NCI-H1048 (cell line): ENCODE measurements at places on chromosomes 3 and 15.

GRCh38 chr3:31161889-31162288, 267.4 kb upstream of the GADL1 start:
- DNase-seq: no peak

GRCh38 chr3:138396752-138397410, 37.5 kb upstream of the ESYT3 start:
- DNase-seq: no peak

GRCh38 chr15:43376017-43376705, 5.3 kb downstream of the TUBGCP4 start:
- DNase-seq: no peak

- no peak for DNase-seq
Measured at GRCh38 chr3:10164546-10165393, at the start of gene IRAK2. IRAK2 (plus strand) TSS chr3:10164919; CDS start chr3:10164955, 36 bp downstream.

DNA sequence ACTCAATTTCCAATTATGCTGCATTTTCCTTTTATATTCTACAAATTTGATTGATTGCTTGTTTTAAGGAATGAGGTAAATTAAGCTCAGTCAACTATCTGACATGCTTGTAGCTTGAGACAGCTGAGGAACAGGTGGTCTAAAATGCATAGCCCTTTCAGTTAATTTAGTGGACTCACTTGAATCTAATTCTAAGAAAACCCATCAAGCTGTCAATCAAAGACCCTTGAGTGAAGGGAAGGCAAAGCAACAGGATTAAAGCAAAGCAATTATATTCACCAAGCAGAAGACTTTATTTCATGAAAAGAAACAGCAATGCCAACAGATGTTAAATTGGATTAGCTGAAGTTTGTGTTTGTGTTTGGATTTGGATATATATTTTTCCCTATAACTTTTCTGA, 228.5 kb downstream of the ARPP21 start:
- DNase-seq: no peak

DNA sequence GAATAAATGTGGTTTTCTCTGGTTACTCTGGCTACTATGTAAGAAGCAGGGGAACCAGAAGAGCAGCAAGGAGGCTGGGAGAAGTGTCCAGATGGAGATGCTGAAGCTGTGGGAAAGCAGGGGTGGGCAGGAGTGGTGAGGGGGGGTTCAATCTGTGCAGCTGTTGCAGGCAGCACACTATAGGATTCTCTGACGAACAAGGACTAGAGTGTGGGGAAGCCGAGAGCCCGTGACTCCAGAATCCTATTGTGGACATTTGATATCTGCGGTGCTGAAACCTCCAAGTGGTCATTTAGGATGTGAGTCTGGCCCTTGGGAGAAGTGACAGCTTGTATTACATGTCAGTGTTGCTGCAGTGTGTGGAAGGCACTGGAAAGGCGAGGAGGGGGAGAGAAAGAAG, 60.5 kb downstream of the GABRB3 start:
- DNase-seq: no peak

DNA sequence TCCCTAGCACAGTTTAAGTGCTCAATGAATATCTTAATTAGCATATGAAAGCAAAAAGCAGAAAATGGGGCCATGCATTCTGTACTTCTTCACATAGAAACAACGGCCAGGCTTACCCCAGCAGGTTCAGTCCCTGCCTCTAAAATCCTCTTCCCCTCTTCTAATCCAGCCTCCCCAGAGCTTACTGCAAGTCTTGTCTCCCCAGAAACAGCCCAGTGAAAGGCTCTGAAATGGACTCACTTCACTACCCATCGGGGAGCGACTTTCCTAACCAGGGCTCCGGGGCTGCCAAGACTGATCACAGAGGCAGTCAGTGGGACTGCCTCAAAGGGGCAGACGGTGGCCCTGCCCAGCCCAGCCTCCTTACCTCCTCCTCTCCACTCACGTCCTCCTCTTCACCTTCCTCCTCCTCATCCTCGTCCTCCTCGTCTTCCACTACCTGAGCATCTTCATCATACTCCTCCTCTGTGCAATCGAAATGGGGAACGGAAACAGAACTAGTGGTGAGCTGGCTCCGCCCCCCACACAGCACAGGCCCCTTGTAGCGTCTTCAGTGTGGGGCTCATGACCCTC, 38.0 kb downstream of the ANP32A start:
- no peak for DNase-seq

- no peak for DNase-seq
Measured at GRCh38 chr3:115272036-115272824, 125.1 kb upstream of the ZBTB20 start.

- DNase-seq: no peak
Measured at GRCh38 chr3:171399842-171400241, 60.4 kb downstream of the TNIK start.

GRCh38 chr15:44300572-44300971, 12.1 kb downstream of the GOLM2 start:
- DNase-seq: no peak

DNA sequence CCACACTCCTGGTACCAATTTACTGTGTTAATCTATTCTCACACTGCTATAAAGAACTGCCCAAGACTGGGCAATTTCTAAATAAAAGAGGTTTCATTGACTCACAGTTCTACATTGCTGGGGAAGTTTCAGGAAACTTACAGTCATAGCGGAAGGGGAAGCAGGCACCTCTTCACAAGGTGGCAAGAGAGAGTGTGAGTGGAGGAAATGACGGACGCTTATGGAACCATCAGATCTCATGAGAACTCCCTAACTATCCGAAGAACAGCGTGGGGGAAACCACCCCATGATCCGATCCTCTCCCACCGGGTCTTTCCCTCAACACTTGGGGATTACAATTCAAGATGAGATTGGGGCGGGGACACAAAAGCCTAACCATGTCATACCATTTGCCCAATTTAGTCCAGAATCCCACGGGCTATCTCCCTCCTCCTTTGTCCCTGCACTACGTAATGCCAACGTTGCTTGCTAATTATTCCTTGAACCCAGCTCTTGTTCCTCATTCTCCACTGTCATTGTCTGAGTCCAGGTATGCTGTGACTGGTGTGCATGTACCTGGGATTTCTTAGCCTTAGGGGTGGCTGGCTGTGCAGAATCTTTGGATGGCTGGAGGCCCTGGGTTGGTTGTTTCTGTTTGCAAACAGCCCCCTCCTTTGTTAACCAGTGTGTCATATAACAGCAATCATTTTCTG, 3.4 kb downstream of the PIGZ start:
- DNase-seq: no peak

- DNase-seq: no peak
Measured at GRCh38 chr15:42065033-42065432, 29.3 kb downstream of the PLA2G4D start.

- no peak for DNase-seq
Measured at GRCh38 chr15:67584157-67584556, 41.7 kb downstream of the MAP2K5 start.

DNA sequence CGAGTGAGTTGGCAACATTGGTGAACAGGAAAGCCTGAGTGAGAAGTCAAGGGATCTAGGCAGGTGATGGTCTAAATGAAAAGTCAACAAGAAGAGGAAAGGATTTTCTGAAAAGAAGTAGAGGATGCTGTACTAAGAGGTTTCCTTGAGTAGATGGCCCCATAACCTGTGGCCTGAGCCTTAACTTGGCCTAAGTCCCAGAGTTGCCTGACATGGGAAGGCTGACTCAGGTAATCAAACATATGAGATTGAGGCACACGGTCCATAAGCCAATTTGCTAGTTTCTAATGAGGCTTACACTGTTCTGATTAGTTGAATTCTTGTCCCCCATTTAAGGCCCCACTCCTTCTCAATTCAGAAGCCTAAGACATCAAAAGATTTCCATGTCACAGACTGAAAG, 262.5 kb upstream of the LMCD1 start:
- no peak for DNase-seq

DNA sequence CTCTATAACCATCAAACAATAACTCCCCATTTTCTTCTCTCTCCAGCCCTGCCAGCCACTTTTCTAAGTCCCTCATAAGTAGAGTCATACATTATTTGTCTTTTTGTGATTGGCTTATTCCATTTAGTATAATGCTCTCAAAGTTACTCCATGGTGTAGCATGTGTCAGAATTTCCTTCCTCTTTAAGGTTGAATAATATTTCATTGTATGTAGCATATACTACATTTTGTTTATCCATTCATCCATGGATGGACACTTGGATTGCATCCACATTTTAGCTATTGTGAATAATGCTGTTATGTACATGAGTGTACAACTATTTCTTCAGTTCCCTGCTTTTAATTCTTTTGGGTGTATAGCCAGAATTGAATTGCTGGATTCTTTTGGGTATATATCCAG, 138.4 kb downstream of the ATG7 start:
- DNase-seq: no peak

DNA sequence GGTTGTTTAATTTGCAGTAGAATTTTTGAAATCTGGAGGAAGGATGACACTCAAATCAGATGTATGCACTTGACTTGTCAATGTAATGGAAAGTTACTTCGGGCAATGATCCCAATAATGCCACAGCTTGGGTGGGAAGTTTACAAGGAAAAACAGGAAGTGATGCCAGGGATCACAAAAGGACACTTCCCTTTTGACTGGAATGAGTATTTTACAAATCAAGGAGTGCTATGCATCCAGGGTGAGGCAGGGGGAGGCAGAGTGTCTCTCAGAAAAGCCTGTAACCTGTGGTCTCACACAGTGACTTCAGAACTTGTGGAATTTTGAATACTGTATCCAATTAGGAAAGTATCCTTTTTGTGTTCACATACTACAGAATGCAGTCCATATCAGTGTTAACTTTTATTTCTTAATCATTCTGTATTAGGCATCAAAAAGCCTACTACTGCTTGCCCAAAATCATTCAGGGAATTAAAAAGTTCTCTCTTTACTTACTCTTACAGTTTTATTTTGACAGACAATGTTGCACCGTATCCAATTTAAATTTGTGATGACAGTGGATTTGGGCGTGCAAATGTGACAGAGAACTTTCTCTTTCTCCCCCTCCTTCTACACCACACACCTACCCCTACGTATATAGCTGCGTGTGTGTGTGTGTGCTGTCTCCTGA, 445.1 kb downstream of the MECOM start:
- peak; percentile 4 for DNase-seq

DNA sequence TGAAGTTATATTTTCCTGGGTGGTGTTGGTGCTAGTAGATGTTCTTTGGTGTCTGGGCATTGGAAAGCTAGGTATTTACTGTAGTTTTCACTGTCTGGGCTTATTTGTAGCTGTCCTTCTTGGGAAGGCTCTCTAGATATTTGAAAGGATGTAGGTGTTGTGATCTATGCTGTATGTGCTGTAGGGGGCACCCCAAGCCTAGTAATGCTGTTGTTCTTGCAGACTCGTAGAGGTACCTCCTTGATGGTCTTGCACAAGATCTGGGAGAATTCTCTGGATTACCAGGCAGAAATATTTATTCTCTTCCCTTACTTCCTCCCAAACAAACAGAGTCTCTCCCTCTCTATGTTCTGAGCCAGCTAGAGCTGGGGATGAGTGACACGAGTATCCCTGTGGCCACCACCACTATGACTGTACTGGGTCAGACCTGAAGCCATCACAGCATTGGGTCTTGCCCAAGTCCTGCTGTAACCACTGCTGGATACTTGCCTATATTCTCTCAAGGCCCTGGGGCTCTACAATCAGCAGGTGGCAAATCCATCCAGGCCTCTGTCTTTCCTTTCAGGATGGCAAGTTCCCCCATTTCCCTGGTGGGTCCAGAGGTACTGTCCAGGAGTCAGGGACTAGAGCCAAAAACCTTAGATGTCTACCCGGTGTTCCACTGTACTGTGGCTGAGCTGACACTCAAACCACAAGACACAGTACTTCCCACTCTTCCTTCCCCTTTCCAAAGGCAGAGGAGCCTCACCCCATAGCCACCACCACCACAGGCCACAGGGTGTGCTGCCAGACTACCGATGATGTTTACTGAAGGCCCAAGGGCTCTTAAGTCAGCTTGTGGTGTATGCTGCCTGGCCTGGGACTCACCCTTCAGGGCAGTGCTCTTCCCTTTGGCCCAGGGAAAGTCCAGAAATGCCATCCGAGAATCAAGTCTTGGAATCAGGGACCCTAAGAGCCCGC, 195.2 kb upstream of the DPPA4 start:
- no peak for DNase-seq

- DNase-seq: no peak
Measured at GRCh38 chr3:9146367-9147071, 102.9 kb downstream of the SRGAP3 start.

DNA sequence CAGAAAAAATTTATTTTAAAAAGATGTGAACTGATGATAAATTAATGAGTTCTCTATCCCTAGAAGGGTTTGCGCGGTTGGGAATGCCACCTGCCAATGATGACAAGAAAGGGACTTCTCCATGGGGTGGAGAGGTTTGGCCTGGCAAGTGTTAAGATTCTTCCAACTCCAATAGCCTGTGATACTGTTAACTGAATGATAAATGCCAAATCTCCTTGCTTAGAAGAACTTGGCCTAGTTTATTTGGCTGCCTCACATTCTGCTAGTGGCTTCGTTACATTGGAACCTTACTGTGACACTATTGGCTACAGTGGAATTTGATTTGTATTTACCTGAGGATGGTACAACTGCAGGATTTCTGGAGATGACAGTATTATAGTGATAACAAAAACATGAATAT, 91.7 kb upstream of the CCNL1 start:
- DNase-seq: no peak

DNA sequence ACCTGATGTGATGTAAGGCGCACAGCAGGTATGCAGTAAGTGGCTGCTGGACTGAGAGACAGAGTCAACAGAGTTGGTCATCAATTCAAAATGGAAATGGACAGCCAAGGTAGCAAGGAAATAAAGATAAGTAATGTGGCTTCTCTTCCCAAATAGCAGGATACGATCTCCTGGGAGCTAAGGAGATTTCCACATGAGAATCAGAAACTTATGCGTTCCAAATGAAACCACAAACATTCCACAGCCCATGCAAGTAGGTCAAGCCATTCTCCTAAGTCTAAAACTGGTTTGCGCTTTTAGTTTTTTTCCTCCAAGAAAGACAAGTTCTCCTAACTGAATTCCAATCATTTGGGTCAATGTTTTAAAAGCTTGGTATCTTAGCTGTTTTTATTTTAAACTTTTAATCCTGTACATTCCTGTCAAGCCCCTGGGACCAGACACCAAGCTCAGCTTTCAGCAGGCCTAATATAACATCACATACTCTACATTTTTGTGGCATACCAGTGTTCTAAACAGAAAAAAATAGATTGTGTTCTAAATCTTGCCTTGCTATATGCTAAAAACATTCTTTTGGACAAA, 73.7 kb upstream of the TSPAN3 start:
- DNase-seq: no peak

- no peak for DNase-seq
Measured at GRCh38 chr3:190013943-190014924, 106.5 kb downstream of the P3H2 start.

- no peak for DNase-seq
Measured at GRCh38 chr3:79810092-79810491, 42.3 kb upstream of the ROBO1 start.

- DNase-seq: peak; percentile 66
Measured at GRCh38 chr15:40357723-40358470, at the start of gene DISP2. DISP2 (plus strand) TSS chr15:40358219; CDS start chr15:40358322, 103 bp downstream.
